ENCODE measurements at places on chromosomes 4 and X. TPM values are rescaled to one million over a fixed set of nuclear protein-coding genes. Genes with fewer than 3 reads are reported as not detected.

CT55 gene
- total RNA-seq = not detected

- DNase-seq = no peak
Observed at GRCh38 chr4:119550857-119551532, 77.6 kb downstream of the PDE5A start.

GRCh38 chr4:53497487-53498244, 93.6 kb downstream of the LNX1 start:
- DNase-seq = no peak

NUDT10 gene
- not detected for total RNA-seq

- DNase-seq = no peak
Observed at GRCh38 chr4:4981827-4982226, 37.4 kb downstream of the CYTL1 start.

DNA sequence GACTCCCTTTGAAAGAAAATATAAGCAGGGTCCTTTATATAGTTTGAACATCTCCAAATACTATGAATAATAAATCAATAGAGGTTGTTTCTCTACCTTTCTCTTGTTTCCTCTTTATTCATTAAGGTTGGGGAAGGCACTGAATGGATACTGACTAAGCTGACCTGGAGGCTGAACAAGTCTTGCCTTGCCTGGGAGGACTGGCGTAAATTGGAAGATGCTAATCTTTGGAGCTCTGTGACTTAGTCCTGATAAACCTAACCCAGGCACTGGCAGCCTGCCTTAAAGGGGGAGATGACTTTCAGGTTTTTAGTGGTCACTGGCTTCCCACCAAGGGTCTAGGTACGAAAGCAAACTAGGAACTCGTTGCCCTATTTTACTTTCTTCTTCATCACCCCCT, 10.5 kb downstream of the CCDC160 start:
- no peak for DNase-seq

DNA sequence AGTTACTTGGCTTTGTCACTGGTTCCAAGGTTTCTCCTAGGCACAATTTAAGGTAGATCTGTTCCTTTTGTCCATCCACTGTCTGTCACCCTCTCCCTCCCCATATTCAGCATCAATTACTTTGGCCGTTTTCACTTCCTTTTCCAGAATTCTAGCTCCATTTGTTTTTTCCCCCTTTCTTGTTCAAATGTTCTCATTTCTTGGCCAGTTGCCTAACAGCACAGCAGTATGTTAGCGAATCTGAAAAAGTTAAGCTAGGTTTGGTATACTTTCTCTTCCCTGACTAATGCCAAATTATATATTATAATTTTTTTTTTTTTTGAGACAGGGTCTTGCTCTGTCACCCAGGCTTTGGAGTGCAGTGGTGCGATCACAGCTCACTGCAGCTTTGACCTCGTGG, 409.1 kb upstream of the TEX13C start:
- DNase-seq = no peak

All from MCF 10A (cell line).